ENCODE measurements at places on chromosomes 16 and 17.

DNA sequence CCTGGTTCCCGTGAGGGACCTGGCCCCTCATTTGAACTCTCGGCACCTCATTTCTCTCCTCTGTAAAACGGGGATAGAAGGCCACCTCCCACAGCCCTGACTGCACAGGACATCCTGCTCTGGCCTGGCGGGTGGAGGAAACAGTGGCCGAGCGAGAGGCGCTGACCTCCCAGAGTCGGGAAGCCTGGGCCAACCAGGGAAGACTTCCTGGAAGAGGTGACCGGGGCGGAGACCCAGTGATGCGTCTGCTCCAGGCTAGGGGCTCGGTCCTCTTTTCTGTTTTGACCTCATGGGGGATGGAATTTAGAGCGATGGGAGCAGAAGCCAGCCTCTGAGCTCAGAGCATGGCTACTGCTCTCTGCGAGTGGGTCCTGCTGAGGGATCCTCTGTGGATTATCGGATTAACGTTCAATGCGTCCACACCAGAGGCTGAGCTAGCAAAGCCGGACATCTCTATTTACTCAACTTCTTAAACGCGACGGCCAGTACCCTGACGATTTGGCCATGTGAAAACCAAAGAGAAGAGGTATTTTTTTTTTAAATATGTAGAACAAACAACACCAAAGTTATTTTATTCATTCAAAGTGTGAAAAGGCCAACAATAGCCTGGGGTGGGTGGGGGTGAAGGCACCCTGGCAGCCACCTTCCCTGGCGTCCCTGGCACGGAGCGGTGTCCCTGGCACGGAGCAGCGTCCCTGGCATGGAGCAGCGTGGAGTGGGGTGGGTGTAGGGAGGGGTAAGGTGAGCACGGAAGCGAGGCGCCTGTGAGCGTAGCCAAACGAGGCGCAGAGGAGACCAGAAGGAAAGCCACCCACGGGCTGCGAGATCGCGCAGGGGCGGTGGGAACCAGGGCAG, 9.2 kb upstream of the MSLN start:
- DNase-seq: no peak

DNA sequence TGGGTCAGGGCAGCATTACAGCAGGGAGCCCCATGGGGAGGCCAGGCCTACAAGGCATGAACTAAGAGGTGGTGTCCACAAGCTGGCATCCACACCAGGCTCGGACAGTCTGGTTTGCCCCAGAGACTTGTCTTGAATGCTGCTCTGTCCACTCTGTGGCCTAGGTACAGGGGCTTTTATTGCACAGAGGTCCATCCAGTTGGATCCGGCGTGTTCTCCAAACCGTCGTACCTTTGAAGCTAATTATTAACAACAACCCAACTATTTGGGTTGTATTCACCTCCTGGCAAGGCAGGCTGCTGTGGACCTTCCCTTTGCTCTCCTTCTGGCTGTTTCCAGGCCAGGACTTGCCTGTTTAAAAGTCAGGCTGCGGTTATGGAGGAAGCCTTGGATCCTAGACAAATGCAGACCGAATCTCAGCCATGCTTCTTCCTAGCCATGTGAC, 123.4 kb downstream of the CLEC16A start:
- no peak for DNase-seq

- no peak for DNase-seq
Measured at GRCh38 chr16:12862941-12863340, 38.5 kb upstream of the SHISA9 start.

- DNase-seq: no peak
Measured at GRCh38 chr17:64218066-64218465, 45.0 kb downstream of the TEX2 start.

- DNase-seq: no peak
Measured at GRCh38 chr17:82775001-82775823, 23.3 kb downstream of the TBCD start.

GRCh38 chr16:31488468-31489297, 5.8 kb downstream of the SLC5A2 start:
- DNase-seq: no peak

- DNase-seq: no peak
Measured at GRCh38 chr17:7613769-7614424, 800 bp downstream of the FXR2 start.

DNA sequence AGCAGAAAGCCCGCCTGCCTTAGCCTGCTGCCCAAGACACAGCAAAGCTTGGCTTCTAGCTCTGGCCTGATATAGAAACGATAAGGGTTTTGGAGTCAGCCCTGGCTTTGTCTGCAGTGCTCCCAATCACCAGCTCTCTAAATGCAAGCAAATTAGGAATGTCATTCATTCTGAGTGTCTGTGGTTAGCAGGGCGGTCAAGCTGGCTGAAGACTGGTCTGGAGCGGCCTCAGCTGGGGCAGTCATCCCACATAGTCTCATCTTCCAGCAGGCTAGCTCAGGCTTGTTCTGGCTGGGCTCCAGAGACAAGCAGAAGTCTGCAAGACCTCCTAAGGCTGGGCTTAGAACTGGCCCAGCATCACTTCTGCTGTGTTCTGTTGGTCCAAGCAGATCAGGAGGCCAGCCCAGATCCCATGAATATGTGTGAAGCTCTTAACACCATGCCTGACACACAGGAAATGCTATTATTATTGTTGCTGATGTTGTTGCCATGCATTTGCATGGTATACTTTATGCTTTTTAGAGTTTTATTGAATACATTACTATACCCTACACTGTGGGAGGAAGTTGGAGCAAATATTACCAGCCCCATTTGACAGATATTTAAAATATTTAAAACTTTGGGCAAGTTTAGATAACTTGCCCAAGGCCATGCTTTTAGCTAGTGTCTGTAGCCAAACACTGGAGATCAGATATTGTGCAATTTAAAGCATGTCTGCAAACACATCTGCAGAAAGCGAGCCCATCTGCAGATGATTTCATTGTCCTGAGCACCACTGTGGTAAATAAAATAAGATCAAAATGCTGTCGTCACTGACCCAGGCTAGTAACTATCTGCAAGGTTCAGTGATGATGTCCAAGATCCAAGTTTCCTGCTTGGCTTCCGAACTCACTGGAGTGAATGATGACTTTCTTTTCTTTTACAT, 24.8 kb downstream of the TMC7 start:
- DNase-seq: no peak

- no peak for DNase-seq
Measured at GRCh38 chr17:56948491-56948890, 12.4 kb downstream of the COIL start.

- DNase-seq: no peak
Measured at GRCh38 chr16:4426021-4426684, 485 bp downstream of the DNAJA3 start.

DNA sequence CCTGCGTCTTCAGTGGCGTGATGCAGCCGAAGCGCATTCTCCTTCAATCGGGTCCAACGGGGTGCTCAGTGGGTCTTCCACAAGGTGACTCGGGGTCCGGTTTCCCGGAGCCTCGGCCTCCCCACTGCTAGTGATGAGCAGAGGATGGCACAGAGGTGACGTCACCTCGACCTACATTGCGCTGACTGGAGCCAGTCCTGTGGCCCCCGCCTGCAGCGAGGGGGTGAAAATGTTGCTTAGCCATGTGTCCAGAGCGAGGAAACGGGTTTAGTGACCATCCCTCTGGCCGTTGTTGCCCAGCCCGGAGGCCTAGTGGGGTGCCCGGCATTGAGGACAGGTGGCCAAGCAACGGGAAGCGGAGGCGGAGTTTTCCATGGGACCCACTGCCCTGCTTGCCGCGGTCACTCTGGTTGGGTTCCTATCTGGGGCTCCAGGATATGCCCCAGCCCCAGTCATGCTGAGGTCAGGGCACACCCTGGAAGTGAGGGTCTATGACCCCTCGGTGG, 190.6 kb upstream of the CIBAR2 start:
- no peak for DNase-seq

DNA sequence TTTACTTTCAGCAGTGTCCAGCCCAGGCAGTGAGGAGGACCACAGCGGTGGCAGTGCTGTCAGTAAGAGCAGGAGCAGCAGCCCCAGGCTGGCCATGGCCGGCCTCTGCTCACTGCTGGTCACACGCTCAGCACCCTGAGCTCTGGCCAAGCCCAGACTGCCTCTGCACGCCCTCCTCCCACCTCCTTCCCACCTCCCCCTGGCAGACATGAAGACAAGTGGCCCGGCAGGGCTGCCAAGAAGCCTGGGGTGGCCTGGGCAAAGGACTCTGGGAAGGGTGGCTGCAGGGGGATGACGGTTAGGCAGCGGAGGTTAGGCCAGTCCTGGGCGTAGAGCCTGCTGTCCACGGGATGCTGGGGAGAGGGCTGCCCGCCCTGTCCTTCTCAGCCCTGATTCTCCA, at the start of gene C16orf89:
Gene C16orf89 (minus strand): TSS at position 144 of the 400 bp plus-strand sequence. CDS start 48 bp downstream, at position 96.
- no peak for DNase-seq

DNA sequence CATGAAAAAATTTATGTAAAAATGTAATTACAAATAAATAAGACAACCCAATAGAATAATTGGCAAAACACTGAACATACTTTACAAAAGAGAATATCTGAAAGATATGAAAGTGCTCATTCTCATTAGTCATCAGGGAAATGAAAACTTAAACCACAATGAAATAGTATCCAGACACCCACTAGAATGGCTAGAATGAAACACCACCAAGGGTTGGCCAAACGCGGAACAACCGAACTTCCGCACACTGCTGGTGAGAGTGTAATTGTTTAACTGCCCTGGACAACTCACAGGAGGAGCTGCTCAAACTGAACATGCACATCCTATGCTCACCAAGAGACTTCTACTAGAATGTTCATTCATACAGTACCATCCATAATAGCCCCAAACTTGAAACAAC, 5.8 kb upstream of the ZDHHC7 start:
- DNase-seq: no peak

DNA sequence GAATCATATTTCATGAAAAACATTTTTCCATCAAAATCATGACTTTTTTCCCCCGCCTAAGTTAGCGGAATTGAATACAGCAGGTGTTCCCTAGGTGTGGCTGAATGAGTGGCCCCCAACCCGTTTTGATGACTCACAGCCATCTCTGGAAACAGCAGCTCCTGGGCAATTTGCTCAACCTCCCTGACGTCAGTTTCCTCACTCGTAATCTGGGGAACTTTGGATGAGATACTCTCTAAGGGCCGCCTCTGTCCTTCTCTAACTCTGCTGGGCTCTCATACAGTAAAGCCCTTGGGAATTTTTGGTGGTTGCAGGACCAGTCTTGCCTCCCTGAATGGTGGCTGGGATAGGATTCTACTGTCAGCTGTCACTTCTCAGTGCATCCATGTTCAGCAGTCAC, 11.6 kb upstream of the NTN1 start:
- DNase-seq: no peak

- no peak for DNase-seq
Measured at GRCh38 chr17:80861892-80862291, 129.7 kb upstream of the CHMP6 start.

GRCh38 chr16:86805188-86805587, 226.8 kb downstream of the FOXL1 start:
- no peak for DNase-seq

- no peak for DNase-seq
Measured at GRCh38 chr17:58278661-58279015, 2.1 kb downstream of the MPO start.

- no peak for DNase-seq
Measured at GRCh38 chr16:85546585-85547447, 66.3 kb upstream of the GSE1 start.

DNA sequence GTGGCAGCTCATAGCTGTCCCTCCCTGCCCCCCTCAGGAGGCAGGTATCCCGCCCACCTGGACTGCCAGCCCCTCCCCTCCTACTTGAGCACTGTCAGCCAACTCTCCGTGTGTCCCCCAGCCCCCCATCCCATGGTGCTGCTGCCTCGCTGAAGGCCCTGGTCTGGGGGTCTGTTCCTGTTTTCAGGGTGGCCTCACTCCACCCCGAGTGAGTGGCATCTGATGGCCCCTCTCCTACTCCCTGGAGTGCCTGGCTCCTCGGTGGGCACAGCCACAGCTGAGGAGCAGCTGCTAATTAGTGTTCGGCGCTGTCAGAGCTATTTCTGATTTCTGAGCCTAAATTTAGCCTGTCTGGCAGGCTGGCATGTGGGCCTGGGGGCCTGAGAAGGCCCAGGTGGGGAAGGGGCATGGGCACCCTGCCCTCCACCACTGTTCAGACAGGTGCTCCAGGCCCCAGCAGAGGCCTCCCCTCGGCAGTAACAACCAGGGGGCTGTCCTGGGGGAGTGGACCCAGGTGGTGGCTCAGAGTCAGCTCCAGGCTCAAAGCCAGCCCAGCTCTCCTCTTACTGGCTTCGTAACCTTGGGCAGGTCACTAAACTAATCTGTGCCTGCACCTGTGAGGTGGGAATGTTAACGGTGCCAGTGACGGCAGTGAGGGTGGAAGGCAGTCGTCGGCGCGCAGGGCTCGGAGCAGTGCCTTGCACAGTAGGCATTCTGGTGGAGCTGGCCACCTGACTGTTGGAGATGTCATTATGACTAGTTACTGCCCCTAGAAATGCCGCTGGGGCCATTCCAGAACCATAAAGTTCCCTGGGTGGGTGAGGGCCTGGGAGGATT, 6.5 kb downstream of the FMNL1 start:
- no peak for DNase-seq

DNA sequence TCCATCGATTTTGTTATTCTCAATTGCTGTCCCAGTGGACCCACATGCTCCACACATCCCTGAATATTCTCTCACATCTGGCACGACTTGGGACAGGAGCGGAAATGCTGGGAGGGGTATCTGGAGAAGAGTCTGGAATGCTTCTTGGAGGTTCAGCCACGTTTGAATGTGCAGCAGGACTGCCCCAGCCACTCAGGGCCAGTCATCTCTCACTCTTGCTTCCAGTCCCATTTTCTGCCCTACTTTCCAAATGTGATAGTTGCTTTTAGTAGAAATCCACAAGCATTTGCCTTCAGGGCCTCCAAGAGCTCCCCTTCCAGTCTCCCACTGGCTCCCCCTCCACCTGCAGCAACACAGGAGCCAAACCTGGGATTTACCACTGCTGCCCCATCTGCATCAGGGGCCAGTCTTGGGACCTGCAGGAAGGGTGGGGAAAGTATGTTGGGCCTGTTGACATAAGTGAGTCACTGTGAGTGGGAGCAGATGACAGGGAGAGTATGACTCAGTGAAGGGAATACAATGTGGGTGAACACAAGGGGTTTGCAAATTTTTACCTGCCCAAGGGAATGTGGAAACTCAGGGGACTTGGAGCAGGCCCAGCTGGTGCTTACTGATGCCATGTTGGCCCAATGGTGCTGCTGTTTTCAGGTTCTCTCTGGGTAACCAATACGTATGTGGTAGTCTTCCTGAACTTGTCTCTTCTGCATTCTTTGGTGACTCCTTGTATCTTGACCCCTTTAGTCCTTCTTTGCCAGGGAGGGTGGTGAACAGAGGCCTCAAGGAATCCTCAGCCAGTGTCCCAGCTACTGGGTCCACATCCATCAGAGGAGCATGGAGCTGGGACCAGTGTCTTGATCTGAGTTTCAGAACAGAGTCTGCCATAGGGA, 78.8 kb upstream of the CRHR1 start:
- DNase-seq: no peak

- DNase-seq: no peak
Measured at GRCh38 chr17:78305801-78306200, 54.1 kb downstream of the SOCS3 start.

GRCh38 chr16:27083861-27084261, 17.1 kb downstream of the C16orf82 start:
- DNase-seq: no peak

GRCh38 chr16:19114359-19115147, 789 bp downstream of the ITPRIPL2 start:
- DNase-seq: no peak
